Activated gamma-delta T cell (primary cell): ENCODE measurements at places on chromosomes 5 and 9.

- DNase-seq: no peak
Observed at GRCh38 chr5:35683466-35683865, 65.8 kb downstream of the SPEF2 start.

DNA sequence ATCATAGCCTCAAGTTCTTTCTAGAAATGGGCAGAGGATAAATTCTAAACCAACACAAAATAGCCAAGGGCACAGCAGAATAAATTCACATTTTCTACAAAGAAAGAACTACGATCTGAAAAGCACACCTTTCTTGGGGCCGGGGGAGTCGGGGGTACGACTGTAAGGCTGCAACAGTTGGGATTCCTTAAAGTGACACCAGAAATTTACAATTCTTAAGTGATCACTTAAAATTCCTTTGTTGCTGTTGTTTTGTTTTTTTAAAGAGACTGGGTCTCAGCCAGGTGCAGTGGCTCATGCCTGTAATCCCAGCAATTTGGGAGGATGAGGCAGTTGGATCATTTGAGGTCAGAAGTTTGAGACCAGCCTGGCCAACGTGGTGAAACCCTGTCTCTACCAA is 95.8 kb downstream of the CDK5RAP2 start:
- no peak for DNase-seq

- DNase-seq: no peak
Observed at GRCh38 chr9:122370869-122371755, at the start of gene PTGS1. PTGS1 (plus strand) TSS chr9:122371024; CDS start chr9:122371085, 61 bp downstream.

GRCh38 chr5:120806202-120806601 is 342.1 kb downstream of the PRR16 start:
- DNase-seq: no peak

- no peak for DNase-seq
Observed at GRCh38 chr9:9142001-9142400, 1342.4 kb upstream of the DMAC1 start.

DNA sequence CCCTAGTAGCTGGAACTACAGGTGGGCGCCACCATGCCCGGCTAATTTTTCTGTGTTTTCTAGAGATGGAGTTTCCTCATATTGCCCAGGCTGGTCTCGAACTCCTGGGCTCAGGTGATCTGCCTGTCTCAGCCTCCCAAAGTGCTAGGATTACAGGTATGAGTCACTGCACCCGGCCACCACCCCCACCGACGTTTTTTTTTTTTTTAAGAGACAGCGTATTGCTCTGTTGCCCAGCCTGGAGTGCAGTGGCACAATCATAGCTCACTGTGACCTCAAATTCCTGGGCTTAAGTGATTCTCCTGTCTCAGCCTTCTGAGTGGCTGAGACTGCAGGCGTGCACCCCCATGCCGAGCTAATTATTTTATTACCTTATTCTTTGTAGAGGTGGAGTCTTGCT is 38.2 kb downstream of the WDR70 start:
- no peak for DNase-seq

GRCh38 chr5:40309851-40310250 is 369.9 kb upstream of the PTGER4 start:
- no peak for DNase-seq

- DNase-seq: no peak
Observed at GRCh38 chr9:37997636-37998374, 71.2 kb downstream of the SHB start.

DNA sequence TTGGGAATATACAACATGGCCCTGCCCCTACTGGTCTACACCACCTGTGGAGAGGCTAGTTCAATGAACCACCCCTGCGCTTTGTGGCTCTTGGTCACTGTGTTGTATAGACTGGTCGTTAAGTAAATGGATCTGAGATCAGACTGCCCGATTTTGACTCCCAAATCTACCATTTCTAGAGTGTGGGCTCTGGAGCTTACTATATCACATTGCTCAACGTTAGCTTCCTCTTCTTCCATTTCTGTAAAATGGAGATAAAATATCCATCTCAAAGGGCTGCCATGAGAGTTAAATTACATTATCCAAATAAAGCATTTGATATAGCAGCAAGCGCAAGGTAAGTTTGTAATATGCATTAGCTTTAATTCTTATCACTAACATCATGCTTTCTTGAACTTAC is 52.7 kb upstream of the IFNK start:
- DNase-seq: no peak

GRCh38 chr9:3497857-3498256 is 27.9 kb downstream of the RFX3 start:
- no peak for DNase-seq

- DNase-seq: no peak
Observed at GRCh38 chr5:137461391-137462264, 37.5 kb downstream of the SPOCK1 start.

- no peak for DNase-seq
Observed at GRCh38 chr5:125882061-125882460, 541.1 kb upstream of the GRAMD2B start.

DNA sequence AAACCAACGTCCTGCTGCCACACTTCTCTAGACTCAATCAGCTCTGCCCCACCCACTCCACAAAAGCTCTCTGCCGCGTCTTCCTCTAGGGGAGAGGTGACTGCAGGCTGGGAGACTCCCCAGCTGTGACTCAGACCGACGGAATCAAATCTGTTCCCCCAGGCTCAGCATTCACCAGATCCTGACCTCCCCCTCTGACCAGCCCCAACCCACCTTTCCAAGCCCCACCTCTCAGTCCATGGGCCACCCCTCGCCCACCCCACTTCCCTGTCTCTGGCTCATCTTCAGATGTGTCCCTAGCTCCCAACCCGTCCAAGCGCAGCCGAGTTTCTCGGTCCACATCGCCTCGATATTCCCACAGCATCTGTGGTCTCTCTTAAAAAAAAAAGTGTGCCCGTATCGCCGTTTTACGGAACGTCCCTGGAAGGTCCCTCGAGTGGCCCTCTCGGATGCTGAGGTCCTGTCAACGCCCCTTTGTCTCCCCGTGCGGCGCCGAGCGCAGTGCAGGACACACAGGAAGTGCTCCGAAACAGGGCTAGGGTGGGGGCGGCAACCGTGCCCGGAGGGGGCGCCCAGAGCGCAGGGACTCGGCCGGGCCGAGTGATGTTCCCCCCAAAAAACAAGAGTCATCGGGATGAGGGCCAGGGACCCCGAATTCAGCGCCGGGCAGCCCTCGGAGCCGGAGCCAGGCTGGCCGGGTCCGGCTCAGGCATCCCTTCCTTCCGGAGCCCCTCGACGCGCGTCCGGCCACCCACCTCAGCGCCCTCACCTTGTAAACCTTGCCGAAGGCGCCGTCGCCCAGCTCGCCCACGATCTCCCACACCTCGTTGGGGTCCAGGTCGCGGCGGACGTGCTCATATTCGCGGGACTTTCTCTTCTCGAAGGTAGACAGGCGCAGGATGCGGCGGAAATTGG is 649 bp downstream of the STK10 start:
- DNase-seq: peak; percentile 43

- no peak for DNase-seq
Observed at GRCh38 chr9:96177005-96177718, 124.8 kb downstream of the HSD17B3 start.

DNA sequence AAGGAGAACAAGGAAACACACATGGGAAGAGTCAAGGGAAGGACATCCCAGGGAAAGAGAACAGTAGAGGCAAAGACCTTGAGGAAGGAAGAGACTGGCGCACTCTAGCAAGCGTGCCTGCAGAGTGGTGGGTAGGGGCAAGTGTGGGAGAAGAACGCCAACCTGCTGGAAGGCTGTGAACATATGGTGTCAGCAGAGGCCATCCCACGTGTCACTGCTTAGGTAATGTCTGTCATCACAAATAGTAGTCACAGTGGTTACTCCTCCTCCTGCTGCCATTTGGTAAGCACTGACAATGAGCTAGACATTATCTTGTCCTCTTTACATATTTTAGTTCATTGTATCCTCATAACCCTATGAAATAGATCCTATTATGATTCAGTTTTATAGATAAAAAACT is 206.4 kb upstream of the TRIM32 start:
- no peak for DNase-seq

DNA sequence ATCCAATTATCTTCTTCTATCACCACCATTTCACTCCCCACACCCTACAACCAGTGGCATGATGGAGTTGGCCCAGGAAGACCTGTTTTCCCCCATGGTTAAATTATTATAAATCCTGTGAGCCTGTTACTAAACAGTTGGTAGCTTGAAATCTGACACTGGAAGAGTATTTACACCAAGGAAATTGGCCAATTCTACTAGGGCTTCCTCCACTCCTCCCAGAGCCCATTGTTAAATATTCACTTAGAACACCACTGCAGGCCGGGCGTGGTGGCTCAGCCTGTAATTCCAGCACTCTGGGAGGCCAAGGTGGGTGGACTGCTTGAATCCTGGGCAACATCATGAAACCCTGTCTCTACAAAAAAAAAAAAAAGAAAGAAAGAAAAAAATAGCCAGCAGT is 32.4 kb upstream of the CKS2 start:
- no peak for DNase-seq

DNA sequence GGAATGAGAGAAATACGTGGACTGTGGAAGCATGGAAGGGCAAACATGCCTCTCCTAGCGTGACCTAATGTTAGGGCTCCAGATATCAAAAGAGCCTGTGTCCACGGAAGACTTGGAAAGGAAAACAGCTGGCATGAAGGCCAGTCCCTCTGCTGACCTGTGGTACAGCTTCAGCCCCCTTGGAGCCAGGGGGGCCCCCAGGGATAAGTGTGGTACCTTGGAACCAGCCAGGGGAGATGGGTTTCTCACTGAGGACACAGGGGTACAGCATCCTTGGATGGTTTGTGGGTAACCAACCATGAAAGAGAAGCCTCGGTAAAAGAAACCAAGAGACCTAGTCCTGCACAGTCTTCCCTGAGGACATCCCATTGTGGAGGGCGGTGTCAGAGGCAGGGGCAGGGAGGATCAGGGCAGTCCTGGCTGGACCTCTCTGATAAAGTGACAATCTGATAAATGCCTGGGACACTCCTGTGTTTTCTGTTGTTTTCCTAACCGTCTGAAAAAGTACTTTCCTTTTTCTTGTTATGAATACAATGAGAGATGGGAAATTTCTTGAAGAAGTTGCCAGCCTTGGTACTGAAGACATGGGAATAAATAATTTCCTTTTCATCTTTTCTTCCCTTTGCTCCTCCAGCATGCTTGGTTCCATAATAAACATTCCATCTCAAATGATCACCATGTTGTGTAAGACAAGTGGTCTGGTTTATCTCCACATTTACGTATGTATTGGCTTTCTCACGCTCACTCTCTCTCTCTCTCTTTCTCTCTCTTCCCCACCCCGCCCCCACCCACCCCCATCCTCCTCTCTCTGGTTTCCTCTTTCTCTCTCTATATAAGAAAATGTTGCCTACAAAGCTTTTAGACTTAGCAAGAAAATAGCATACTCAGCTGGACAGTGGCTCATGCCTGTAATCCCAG is 102.1 kb downstream of the SUSD1 start:
- DNase-seq: no peak

DNA sequence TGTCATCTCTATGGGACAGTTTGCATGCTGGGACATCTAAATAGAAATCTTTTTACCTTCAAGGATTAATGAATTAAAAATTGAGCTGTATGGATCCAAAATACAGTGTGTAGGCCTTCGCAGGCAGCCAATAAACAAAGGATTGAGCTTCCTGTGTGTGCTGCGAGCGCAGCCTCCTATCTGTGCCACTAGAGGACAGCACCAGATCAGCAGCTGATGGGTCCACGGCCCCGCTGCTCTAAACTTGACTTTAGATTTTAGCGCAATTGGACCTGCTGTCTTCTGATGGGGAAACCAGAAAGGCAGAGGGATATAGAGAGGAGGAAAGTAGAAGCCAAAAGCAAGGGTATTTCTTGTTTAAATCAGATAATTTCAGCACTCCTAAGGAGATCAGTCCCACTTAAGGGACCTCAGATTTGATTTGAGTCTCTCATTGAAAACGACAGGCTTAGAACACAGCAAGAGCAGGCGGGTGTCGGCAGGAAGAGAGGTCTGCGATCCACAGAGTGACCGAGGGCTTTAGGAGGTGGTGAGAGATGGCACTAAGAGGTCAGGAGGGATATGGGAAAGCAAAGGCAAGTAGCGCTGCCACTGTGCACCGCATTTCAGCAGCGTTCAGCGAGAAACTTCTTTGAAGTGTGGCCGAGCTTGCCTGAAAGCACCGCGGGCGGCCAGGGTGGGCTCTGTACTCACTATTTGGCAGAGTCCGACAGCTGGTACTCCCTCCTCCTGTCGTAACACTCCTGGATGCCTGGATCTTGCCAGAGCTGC is 214.3 kb downstream of the GNA14 start:
- no peak for DNase-seq

DNA sequence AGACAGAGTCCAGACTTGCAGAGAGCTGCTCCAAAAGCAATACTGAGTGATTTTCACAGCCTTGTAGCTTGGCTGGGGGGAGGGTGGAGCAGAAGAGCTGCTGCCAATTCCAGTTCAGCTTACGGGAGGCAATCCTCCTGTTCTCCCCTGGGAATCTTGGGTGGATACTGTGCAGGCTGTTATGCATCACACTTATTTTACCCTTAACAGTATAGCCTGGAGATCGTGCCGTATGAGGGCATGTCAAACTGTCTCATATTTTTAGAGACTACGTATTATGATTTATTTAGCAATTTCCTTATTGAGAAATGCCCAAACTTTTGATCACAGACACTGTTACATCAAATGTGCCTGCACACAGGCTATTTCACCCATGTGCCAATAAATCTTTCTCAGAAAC is 85.2 kb downstream of the BASP1 start:
- DNase-seq: no peak

DNA sequence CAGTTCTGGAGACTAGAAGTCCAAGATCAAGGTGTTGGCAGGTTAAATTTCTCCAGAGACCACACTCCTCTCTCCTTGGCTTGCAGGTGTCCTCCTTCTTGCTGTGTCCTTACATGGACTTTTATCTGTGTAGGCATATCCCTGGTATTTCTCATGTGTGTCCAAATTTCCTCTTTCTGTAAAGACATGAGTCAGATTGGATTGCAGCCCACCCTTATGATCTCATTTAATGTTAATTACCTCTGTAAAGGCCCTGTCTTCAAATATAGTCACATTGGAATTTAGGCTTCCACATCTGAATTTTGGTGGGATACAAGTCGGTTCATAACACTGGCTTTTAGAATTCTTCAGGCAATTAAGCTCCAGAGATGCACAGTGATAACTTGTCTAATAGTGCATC is 322.2 kb upstream of the GRIA1 start:
- no peak for DNase-seq

DNA sequence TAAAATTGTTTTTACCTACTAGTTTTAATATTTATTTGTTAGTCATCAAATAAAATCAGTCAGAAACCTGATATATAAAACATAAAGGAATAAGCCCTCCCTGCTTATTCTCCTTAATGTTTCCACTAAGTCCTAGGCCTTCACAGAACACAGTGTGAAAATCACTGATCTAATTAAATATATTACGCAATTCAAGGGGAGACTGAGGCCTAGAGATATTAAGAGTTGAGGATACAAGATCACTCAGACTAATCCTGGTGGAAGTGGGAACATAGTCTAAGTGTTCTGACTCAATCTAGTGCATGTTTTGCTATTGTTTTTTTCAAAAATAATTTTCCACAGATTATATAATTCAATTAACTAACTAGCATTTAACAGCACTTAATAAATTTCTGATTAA is 401.1 kb downstream of the SLCO4C1 start:
- DNase-seq: no peak
